Erythroblast (primary cell): ENCODE measurements at places on chromosomes 4 and X.

- DNase-seq = no peak
Measured at GRCh38 chr4:173682609-173683008, 152.6 kb upstream of the HAND2 start.

GRCh38 chr4:8830611-8831200 is 40.9 kb downstream of the HMX1 start:
- DNase-seq = no peak

- DNase-seq = no peak
Measured at GRCh38 chr4:119113033-119113655, 22.5 kb upstream of the MYOZ2 start.

GRCh38 chrX:38877366-38877765 is 76.1 kb downstream of the MID1IP1 start:
- no peak for DNase-seq

- no peak for DNase-seq
Measured at GRCh38 chr4:40492691-40493090, 137.0 kb downstream of the RBM47 start.

GRCh38 chrX:41122664-41123257 is 37.5 kb downstream of the USP9X start:
- DNase-seq = no peak

GRCh38 chr4:23775694-23776093 is 114.2 kb downstream of the PPARGC1A start:
- no peak for DNase-seq

DNA sequence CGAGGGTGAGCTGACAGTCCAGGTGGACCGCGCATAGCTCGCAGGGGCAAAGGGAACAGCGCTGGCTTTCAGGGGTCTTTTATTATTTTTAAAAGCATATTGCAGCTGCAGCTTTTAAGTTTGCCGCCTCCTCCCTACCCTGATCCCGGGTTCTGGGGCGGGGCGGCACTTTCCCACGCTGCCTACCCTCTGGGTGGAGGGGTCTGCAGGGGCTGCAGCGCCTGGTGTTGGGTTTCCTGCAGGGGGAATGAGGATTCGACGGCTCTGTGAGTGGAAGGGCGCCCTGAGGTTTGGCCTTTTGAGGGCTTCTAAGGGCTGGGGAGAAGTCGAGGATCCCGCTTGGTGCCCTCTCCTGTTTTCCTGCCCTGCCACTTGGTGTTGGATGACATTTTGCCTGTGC is 80.7 kb upstream of the SCML1 start:
- no peak for DNase-seq

DNA sequence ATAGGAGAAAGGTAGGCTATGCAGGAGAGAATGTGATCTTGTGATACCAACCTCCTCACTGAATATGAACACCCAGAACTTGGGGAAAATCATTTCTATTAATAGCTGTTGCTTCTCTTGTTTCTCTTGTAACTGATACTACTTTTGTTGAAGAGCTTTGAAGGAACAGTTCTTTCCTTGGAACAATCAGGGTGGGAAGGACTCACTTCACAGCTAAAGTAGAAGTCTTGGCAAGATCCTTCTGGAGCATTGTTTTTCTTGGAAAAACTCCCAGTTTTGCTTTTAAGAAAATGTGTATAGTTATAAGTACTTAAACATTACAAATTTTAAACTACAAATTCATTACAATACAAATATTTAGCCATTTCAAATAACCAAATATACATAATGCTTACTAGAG is 19.1 kb upstream of the XK start:
- no peak for DNase-seq

GRCh38 chr4:19888587-19888986 is 363.1 kb upstream of the SLIT2 start:
- DNase-seq = no peak

DNA sequence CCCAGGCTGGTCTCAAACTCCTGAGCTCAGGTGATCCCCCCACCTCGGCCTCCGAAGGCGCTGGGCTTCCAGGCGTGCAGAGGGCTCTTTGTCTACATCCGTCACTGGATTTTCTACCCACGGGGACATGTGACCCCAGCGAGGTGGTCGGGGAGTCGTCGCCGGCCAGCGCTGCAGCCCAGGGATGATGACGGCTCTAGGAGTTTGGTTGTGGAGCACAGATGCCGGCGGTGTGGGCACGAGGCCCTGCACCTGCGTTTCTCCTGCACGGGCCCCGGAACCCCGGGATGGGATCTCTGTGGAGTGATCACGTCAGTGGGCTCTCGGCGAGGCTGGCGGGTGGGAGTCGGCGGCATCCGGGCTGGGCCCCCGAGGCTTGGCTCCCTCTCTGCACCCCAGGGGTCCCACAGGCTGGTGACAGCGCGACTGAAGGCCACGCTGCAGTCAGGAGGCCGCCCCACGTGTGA is 9.1 kb upstream of the GTPBP6 start:
- no peak for DNase-seq

- no peak for DNase-seq
Measured at GRCh38 chr4:126470862-126471261, 1156.1 kb downstream of the FAT4 start.

DNA sequence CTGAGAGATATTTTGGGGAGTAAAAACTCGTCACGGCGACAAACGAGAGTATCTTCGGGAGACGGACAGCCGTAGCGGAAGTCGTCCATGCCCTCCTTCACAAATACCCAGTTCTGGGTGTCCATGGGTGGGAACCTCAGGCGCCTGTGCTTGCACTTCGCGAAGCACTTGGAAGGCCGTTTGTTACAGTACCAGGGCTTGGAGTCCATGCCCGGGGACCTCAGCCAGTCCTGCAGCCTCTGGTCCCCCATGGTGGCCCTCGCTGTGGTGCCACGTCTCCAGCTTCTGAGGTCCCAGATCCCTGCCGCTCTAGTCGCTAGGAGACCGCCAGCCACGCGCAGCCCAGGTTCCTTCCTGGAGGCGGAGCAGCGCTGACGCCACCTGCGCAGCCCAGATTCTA is at the start of gene FAM47A:
Gene FAM47A (minus strand): TSS at position 287 of the 400 bp plus-strand sequence. CDS start 36 bp downstream, at position 251.
- no peak for DNase-seq

- no peak for DNase-seq
Measured at GRCh38 chrX:9682456-9682855, 83.2 kb downstream of the GPR143 start.

- no peak for DNase-seq
Measured at GRCh38 chr4:124018383-124019317, 622.1 kb downstream of the SPRY1 start.

DNA sequence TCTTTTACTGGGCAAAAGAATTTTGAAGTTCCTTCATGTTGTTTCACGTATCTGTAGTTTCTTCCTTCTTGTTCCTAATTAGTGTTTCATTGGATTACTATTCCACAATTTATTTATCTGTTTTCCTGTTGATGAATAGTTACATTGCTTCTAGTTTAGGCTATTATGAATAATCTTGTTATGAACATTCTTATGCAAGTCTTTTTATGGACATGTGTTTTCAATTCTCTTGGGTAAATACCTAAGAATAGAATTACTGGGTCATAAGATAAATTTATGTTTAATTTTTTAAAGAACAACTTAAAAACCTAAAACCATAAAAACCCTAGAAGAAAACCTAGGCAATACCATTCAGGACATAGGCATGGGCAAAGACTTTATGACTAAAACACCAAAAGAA is 70.9 kb upstream of the RXFP1 start:
- no peak for DNase-seq

- DNase-seq = no peak
Measured at GRCh38 chr4:184115399-184115798, 102.3 kb downstream of the ENPP6 start.

DNA sequence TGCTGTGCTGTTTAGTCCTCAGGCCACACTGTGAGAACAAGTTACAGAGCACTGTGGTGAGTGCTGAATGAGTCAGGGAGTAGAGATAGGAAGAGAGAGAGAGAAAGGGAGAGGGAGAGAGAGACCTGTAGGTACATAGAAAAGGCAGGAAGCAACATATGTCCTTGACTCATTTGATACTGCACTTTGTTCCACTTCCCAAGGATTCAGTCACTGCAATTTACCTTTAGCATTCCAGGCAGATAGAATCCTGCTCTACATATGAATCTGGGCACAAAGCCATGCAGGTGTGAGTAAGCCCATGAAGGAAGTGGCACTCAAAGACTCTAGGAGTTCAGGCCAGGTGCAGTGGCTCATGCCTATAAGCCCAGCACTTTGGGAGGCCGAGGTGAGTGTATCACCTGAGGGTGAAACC is 1.0 kb upstream of the DAPP1 start:
- DNase-seq = no peak

DNA sequence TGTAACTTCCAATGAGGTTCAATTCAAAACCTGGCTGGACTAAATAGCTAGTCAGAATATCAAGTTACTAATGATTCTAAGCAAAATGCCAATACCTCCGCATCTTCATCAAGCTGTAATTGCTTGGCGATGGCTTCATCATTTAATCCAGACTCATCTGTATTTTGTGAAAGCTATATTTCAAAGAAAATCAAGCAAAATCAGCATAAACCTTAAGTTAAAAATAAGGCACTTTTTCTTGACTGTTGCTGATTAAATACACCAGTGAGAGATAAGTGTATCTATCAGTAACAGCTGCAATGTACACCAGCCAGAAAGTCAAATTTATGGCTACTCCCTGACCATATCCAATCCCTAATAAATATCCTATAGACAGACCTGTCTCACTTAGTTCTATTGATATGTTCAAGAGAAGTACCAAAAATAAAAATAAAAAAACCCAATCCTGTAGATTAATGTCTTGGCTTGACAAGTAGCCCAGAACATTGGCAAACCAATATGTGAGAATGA is 39.6 kb downstream of the RFC1 start:
- peak; percentile 54 for DNase-seq

GRCh38 chrX:51332188-51332942 is at the start of gene NUDT10:
Gene NUDT10, plus strand, starts transcription at chrX:51332822. Its CDS starts 144 bp downstream, at chrX:51332966.
- no peak for DNase-seq
